Lower lobe of right lung (tissue), 2 donors: ENCODE measurements at places on chromosomes 11 and 22. TPM values are rescaled to one million over a fixed set of nuclear protein-coding genes. Genes with fewer than 3 reads are reported as not detected.

GRCh38 chr11:18313965-18314763 lies 7.8 kb downstream of the HPS5 start:
- no peak for DNase-seq

DNA sequence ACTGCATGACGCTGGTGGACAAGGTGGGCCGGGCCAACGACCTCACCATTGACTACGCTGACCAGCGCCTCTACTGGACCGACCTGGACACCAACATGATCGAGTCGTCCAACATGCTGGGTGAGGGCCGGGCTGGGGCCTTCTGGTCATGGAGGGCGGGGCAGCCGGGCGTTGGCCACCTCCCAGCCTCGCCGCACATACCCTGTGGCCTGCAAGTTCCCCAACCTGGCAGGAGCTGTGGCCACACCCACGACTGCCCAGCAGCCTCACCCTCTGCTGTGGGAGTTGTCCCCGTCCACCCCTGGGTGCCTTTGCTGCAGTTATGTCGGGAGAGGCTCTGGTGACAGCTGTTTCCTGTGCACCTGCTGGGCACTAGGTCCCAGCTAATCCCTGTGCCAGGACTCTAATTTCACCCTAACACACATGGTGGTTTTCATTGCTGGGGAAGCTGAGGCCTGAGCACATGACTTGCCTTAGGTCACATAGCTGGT lies 49.0 kb upstream of the PPP6R3 start:
- DNase-seq = peak; percentile 47

The BCO2 gene
- 8.9 TPM for total RNA-seq

DNA sequence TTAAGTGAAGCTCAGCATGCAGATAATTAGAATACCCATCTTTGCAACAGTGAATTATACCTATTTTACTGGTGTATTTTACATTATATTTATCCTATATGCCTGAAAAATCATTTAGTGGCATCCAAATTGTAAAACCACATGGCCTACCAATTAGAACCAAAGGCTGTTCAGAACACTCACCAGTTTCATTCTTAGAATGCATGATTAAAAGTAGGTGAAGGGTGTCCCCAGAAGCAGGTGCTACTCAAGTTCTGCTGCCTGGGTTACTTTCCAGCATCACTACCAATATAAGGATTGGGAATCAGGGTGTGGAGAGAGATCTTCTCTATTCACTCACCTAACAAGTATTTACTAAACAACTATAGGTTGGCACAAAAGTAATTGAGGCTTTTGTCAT lies 103.3 kb downstream of the SGSM3 start:
- DNase-seq = no peak

DNA sequence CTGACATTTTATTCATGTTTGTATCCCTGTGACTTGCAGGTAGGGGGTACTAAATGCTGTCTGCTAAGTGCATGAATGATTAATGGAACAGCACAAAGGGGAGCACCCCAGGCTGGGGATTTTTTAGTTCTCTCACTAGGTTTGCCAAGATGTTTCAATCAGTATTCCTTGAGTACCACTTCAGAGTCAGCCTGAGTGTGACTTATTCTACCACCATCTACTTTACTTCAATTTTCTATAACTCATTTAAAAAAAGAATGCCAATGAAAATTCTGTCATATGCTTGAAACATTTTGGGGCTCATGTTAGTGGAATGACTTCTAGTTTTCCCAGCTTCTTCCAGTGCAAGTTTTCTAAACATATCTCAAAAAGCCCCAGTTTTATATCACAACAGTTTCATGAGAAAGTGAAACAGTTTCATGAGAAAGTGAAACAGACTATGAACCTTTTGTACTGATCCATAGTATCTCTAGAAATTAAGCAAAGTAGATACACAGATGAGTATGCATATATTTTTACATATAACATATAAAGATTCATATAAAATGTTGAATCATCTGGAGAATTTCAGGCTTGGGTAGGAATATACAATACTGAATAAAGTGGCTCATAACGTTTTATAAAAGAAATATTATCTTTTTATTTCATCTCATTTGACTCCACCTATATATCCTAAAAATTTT lies 252.4 kb downstream of the GRM5 start:
- no peak for DNase-seq

DNA sequence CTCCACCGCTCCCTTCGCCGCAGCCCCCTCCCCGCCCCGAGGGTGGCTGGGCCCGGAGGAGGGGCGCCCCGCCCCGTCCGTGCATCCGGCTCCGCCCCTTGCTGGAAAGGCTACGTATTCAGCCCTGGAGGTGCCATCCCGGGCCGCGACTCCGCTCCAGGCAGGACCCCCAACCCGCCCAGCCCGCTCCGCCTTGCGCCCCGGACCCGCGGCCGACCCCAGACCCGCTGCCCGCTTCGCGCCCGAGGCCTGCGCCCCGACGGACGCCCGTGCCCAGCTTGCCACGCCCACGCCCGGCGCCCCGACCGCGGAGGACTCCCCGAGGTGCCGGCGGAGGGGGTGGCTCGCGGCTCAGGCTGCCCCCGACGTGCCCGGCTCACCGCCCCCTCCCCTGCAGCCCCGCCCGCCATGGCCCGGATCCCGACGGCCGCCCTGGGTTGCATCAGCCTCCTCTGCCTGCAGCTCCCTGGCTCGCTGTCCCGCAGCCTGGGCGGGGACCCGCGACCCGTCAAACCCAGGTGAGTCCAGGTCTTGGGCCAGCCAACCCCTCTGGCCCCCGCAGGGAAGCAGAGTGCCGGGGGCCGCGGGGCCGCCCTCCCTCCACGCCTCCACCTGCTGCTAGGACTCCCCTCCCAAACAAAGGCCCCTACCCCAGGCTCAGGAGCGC lies at the start of gene ADM2:
ADM2 (plus strand) TSS at position 104 of the 667 bp plus-strand sequence; CDS start at position 409, 305 bp downstream.
- DNase-seq = peak; percentile 70

The PYGM gene
- total RNA-seq = 2.6 TPM

- no peak for DNase-seq
Observed at GRCh38 chr11:132821499-132821898, 710.8 kb downstream of the OPCML start.

DNA sequence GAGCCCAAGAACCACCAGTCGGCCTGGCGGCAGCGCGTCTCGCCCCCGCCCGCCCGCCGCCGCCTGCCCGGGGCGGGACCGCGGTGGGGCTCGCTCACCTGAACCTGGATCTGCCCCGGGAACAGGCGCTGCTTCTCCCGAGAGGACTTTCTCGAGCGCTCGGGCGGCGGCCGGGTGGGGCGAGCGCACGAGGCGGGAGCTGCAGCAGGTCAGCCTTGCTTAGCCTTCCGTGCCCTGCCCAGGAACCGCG lies 133 bp downstream of the MYH9 start:
- DNase-seq = no peak

The MAPK8IP2 gene
- total RNA-seq = 1.7 TPM

The CRYBA4 gene
- total RNA-seq = not detected

- no peak for DNase-seq
Observed at GRCh38 chr11:95764267-95764898, 25.2 kb downstream of the FAM76B start.

DNA sequence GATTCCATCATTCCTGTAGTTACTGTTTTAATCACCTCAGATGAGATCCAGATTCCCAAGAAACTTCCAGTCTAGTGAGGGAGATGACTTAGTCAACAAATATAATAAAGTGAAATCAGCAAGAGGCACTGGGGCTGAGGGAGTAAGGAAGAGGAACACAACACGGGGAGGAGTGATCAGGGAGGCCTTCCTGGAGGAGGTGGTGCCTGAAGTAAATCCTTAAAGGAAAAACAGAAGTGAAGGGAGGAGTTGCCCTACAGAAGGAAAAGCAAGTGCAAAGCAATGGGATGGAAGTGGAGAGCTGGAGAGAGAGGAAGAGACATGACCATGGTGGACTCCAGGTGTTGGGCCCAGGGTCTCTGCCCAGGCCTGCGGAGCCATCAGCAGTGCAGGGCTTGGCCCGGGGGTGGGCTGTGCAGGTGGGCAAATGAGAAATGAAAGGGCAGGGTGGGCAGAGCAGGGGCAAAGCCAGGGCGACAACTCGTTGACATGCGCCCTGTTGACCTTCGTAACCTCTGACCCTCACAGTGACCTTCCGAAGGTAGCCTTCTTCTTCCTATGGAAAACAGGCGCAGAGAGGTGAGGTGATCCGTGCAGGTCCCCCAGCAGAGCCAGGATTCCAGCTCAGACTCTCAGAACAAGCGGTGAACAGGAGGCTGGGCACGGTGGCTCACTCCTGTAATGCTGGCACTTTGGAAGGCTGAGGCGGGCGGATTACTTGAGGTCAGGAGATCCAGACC lies 12.1 kb upstream of the PPARA start:
- DNase-seq = no peak

The ELMOD1 gene
- total RNA-seq = 1.8 TPM

The KRTAP5-10 gene
- not detected for total RNA-seq

The OR10A2 gene
- not detected for total RNA-seq

The LRRN4CL gene
- 3.4 TPM for total RNA-seq

DNA sequence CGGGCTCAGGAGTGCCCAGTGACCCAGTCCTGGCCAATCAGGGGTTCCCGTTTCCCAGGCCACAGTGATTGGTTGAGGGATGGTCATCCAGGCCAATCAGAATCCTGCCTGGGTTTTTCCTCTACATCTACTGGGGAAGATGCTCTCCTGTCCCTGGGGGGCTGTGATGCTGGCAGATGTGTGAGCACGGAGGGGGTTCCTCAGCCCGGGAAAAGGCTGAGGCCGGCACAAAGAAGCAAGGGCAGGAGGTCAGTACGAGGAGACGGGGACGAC lies 171.2 kb downstream of the CTTN start:
- DNase-seq = no peak

GRCh38 chr11:113334183-113334582 lies 19.8 kb downstream of the TTC12 start:
- no peak for DNase-seq
